ENCODE measurements at places on chromosomes 3 and 15.

DNA sequence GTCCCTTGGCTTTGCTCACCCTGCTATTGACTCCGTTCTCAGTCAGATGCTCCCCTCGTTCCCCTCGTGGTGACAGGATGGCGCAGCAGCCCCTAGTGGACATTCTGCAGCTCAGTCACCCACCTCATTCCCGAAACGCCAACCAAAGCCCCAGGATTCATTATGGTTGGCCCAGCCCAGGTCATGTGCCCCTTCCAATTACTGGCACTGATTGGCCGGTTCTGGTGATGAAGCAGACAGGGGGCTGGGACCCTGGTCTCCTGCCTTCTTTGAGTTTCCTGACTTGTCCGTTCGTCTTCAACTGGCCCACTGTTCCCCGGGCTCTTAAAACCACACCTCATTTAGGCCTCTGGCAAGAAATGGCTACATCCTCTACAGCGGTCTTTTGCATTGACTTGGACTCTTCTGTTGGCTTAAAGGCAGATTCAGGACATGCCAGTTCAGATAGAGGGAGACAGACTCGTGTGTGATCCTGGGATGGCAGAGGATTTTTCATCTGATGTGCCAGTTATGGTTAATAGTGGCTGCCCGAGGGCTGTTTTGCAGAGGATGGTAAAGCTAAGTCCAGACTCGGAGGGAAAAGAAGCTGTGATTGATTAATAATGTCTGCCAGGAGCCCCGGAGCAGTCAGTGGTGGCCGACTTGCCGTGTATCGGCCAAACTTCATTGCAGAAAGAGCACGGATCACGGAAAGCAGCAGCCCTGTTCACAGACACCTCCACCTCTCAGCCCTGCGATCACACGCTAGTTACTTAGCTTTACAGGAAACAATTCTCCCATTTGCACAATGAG, 37.8 kb downstream of the LSM3 start:
- H3K4me1 ChIP-seq: no peaks in the 10 kb centered on the region
- H3K36me3 ChIP-seq: no peaks in the 10 kb centered on the region
- no peak overlapping the region for H3K27ac ChIP-seq

DNA sequence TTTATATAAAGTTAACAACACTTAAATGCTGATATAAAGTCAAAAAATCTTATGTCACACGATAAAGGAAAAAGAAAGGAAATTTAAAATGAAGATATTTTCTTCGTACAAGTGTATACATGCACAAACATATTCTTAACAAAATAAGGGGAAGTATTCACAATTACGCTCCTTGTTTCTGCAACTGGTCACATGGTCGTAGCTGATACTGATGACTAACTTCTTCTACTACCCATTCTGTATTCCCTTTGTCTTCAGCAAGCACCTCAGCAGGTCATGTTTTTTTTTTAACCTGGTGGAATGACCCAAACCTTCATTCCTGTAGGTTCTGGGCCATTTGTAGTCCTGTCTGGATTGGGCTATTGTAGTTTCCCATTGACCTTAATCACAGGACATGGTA, 30.0 kb upstream of the CMTM8 start:
- H3K36me3 ChIP-seq: no peaks in the 10 kb centered on the region
- no peaks in the 10 kb centered on the region for H3K4me1 ChIP-seq
- peak; percentile 64 for DNase-seq
- H3K4me3 ChIP-seq: no peak overlapping the region
- no peak overlapping the region for H3K27ac ChIP-seq

DNA sequence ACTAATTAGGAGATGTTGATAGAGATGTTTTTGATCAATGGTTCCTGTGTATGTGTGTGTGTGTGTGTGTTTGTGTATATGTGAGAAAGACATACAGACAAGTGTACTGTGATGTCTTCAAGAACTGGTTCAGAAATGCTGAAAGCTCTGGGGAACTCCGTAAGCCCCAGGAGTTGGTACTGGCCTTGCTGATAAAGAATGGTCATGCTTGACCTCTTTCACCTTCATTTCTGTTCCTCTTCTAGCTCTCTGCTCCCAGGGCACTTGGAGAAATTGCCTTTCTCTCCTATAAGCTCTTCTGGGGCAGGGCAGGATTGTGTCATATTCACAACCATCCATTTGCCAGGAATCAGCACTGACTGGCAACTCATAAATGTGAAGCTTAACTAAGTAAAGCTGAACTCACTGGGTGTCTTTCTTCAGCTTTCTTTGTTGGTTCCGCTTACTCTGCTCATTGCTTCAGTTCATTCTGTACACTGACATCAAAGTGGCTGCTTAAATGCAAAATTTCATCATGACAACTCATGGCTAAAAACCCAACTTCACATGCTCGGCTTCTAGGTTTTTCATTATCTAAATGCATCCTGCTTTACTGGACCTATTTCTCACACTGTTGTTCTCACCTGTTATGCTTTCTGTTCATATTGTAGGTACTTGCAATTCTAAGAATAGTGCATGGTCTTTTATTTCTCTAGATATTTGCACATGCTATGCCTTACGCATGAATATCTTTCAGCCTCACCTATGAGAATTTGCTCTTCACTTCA, 162.1 kb upstream of the LYSMD4 start:
- H3K27ac ChIP-seq: no peak overlapping the region
- H3K36me3 ChIP-seq: no peaks in the 10 kb centered on the region
- no peak for DNase-seq
- H3K4me1 ChIP-seq: no peaks in the 10 kb centered on the region

DNA sequence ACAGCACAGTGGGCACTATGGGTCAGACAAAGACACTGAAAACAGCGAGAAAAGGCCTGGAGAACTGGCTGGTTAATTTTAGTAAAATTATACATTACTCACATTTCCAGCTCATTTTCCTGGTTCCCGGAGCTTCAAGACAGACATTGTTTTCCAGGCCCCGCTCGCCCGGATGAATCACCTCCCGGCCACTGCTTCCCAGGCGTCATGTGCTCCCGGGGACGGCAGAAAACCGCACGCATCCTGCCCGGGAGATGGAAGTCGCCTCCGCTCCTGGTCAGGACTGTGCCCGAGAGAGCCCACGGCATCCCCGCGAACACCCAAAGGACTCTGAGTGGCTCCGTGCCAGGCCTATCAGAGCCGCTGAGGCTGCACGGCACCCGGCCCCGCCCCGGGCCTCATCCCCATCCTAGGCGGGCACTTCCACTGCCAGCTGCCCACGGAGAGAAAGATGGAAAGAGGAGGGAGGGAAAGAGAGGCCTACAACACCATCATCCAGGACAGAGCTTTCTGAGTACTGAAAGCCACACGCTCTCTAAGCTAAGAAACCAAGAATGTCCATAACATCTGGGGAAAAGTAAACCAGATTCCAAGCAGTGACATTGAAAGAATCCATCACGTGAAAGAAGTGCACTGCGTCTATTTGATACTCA, 75.1 kb downstream of the VGLL4 start:
- peaks cover 15% of the 10 kb centered on the region for H3K4me1 ChIP-seq
- peaks cover 12% of the 10 kb centered on the region for H3K36me3 ChIP-seq
- H3K27ac ChIP-seq: peak overlapping the region; percentile 22
- H3K4me3 ChIP-seq: no peak overlapping the region
- no peak for DNase-seq

DNA sequence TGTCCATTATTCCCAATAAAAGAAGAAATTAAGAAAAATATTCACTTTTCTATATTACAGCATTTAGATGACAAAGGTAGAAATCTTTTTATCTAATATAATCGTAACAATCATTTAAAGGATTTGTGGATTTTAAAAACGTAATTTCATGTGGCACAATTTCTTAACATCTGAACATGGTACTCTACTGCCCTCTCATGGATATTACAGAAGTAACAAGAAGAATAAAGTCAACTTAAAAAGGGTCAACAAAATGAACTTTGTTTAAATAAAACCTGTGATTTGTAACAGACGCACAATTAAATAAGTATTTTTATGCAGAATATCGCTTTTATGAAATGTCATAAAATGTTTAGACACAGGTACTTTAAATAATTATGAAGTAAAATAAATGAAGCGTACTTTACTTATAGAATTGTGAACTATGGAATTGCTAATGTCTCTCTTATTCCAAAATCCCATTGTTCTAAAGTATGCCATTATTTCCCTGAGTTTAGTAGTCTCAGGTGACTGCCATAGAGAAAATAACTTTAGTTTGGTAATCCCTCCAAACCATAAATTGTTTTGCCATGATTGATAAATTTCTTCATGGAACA, 366.8 kb upstream of the ZNF385D start:
- no peaks in the 10 kb centered on the region for H3K36me3 ChIP-seq
- no peak overlapping the region for H3K27ac ChIP-seq
- peak; percentile 1 for DNase-seq
- no peak overlapping the region for H3K4me3 ChIP-seq

- H3K27me3 ChIP-seq: no peaks in the 10 kb centered on the region
- no peaks in the 10 kb centered on the region for H3K36me3 ChIP-seq
These were observed 245.2 kb upstream of the IGF1R start for GRCh38 chr15:98403169-98403568.

- peak overlapping the region; percentile 75 for H3K27ac ChIP-seq
- H3K36me3 ChIP-seq: peaks cover 19% of the 10 kb centered on the region
- H3K27me3 ChIP-seq: no peaks in the 10 kb centered on the region
- peaks cover 72% of the 10 kb centered on the region for H3K4me1 ChIP-seq
- no peak for DNase-seq
These were observed 30.5 kb downstream of the ANP32A start for GRCh38 chr15:68790242-68790575.

- H3K27ac ChIP-seq: no peak overlapping the region
- H3K4me3 ChIP-seq: no peak overlapping the region
- no peaks in the 10 kb centered on the region for H3K4me1 ChIP-seq
- no peaks in the 10 kb centered on the region for H3K27me3 ChIP-seq
- no peaks in the 10 kb centered on the region for H3K36me3 ChIP-seq
- DNase-seq: no peak
These were observed 382.1 kb downstream of the GAP43 start for GRCh38 chr3:116005404-116005803.

GRCh38 chr3:11915621-11916424, 69.1 kb upstream of the TAMM41 start:
- no peaks in the 10 kb centered on the region for H3K27me3 ChIP-seq
- no peak overlapping the region for H3K27ac ChIP-seq
- no peaks in the 10 kb centered on the region for H3K36me3 ChIP-seq
- no peak overlapping the region for H3K4me3 ChIP-seq
- no peak for DNase-seq

GRCh38 chr3:117721866-117722265, 1012.3 kb downstream of the TUSC7 start:
- H3K4me1 ChIP-seq: peaks cover 23% of the 10 kb centered on the region
- no peak overlapping the region for H3K27ac ChIP-seq
- no peak for DNase-seq

GRCh38 chr15:37199545-37199944, 99.2 kb upstream of the MEIS2 start:
- no peaks in the 10 kb centered on the region for H3K4me1 ChIP-seq
- H3K27me3 ChIP-seq: no peaks in the 10 kb centered on the region
- no peak for DNase-seq
- H3K36me3 ChIP-seq: no peaks in the 10 kb centered on the region
- no peak overlapping the region for H3K27ac ChIP-seq
- no peak overlapping the region for H3K4me3 ChIP-seq

- no peaks in the 10 kb centered on the region for H3K27me3 ChIP-seq
- peak overlapping the region; percentile 97 for H3K4me3 ChIP-seq
- peaks cover 8% of the 10 kb centered on the region for H3K36me3 ChIP-seq
- no peak for DNase-seq
- H3K4me1 ChIP-seq: peaks cover 79% of the 10 kb centered on the region
These were observed 735 bp upstream of the CX3CR1 start for GRCh38 chr3:39280571-39280970.

- H3K4me1 ChIP-seq: peaks cover 91% of the 10 kb centered on the region
These were observed 59.1 kb downstream of the IQSEC1 start for GRCh38 chr3:13013994-13014754.

DNA sequence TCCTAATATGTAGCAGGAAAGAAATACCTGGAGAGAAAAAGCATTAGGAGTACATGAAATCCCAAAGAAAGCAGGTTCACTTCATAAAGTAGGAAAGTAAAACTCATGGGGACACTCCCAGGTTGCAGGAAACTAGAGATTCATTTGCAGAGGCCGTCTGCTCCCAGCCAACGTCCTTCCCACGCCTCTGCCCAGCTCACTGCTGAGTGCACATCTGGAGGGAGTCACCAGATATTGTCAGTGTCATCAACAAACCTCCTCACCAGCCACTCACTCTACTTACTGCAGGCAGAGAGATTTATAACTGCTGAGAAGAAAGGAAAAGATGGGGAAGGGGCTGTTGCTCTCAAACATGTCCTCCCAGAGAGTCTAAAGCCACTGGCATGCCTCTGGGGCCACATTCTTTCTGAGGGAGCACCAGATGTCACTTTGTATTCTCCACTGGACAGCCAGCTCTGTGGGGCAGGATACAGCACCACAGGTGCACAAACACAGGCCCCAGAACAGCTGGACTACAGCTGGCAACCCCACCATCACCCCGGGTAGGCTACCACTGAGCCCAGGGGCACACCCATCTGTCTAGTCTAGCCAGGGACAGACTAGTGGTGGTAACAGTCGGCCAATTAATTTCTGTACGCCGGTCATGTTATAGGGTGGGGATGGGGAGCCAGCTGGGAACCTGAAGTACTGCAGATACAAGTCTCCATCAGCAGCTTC, 64.5 kb downstream of the NPTN start:
- H3K27me3 ChIP-seq: no peaks in the 10 kb centered on the region
- no peak for DNase-seq
- no peak overlapping the region for H3K27ac ChIP-seq
- H3K36me3 ChIP-seq: peaks cover 94% of the 10 kb centered on the region
- H3K4me1 ChIP-seq: peaks cover 20% of the 10 kb centered on the region

- DNase-seq: no peak
- no peaks in the 10 kb centered on the region for H3K27me3 ChIP-seq
- no peak overlapping the region for H3K27ac ChIP-seq
- H3K4me1 ChIP-seq: no peaks in the 10 kb centered on the region
- H3K4me3 ChIP-seq: no peak overlapping the region
These were observed 553.5 kb downstream of the EDEM1 start for GRCh38 chr3:5741017-5741416.

DNA sequence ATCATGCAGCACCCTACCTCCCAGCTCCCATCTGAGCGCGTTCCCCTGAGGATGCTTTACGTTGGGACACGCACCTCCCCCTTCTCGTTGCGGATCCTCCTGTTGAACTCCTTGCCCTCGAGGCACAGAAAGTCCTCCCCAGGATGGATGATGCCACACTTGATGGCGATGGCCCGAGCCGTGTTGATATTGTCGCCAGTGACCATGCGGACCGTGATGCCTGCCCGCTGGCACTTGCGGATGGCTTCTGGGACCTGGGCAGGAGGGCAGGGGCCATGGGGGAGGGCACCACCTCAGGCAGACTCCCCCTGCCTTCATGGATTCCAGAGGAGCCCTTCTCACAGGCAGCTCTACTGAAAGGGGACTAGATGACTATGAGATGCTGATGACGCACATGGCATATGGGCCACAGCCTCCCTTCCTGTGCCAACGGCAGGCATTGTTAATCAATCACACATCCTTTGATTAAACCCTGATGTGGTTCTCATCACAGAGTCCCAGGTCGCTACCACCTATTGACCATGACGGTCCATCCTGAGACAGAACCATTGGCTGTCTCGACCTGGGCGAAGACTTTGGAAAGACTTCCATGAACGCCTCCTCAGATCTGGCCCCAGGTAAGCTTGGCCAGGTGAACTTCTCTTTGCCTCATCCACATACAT, 29.5 kb upstream of the SEC13 start:
- H3K27me3 ChIP-seq: no peaks in the 10 kb centered on the region
- no peak overlapping the region for H3K4me3 ChIP-seq
- no peaks in the 10 kb centered on the region for H3K36me3 ChIP-seq
- DNase-seq: no peak

Measured in CD14-positive monocyte (primary cell).